Spleen (tissue), 13 donors: ENCODE measurements at places on chromosomes 11 and 22.

DNA sequence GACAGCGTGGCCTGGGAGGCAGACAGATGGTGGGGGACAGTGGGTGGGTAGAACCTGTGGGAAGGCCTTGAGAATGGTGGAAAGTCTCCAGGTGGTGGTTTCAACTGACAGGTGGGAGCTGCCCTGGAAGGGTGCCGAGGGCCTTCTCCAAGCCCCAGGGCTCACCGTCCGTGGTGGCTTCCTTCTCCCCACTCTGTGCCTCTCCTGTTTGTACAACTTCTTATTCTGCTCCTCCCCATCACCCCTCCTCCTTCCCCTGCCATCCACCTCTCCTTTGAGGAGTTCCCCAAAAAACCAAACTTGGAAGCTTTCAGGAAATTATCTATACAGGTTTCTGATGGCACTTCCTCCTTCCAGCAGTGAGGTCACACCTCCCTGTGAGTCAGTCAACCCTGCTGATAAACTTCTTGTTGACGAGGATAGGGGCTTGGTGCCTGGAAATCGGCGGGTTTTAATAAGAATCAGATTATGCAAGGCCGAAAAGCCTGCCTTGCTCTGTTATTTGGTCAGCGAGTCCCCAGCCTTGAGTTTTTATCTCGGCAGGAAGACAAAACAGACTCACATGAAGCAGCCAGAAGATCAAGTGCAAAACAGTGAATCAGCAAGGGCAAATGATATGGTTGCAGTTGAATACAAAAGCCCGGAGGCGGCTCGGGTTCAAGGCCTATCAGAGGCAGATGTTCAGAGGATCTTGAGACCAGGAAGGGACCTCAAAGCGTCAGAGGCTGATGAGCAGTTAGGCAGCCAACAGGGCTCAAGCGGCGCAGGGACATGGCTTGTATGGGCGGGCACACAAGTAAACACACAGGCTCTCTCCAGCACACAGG is 9.5 kb upstream of the ST3GAL4 start:
- peak; percentile 90 for DNase-seq

DNA sequence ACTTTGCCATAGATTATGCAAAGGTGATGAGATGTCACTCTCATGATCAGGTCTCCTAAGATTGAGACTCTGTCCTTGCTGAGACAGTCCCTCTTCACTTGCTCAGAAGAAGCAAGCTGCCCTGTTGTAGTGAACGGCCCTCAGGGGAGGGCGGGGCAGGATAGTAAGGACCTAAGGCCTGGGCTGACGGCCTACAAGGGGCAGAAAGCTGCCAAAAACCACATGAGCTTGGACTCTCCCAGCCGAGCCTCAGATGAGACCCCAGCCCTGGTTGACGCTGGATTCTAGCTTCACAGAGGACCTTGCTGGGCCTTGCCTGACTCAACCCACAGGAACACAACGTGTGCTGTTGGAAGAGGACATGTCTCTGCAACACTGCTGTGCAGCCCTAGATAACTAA is 1182.5 kb downstream of the TBC1D22A start:
- no peak for DNase-seq

DNA sequence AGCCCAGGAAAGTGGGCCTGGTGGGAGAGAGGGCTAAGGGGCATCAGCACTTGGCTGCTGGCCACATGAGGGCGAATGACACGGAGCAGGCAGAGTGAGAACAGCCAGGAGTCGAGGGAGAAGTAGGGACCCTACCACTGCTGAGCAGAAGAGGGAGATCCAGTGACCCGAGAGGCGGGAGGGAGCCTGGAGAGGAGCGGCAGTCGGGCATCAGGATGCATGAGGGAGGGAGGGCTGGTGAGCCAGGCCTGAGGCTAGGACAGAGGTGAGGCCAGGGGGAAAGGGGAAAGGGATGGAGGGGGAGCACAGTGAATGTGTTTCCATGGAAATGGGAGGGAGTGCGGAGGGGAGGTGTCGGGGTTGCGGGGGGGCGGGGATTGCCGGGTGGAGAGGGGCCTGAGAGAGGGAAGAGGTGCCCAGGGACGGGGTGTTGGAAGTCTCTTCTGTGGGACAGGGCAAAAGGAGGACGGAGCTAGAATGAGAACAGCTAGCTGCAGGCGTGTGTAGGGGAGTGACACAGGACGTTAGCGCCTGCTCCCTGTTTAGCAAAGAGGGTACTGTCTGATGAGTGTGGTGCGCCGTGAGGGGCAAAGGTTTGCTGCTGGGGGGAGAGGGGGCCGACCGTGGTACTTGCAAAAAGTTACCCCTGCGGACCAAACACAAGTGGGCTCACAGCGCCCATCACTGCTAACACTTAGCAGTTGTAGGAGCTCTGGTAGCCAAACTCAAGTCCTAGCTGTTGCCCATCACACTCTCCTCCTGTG is 37.1 kb upstream of the WNT11 start:
- DNase-seq: peak; percentile 54

DNA sequence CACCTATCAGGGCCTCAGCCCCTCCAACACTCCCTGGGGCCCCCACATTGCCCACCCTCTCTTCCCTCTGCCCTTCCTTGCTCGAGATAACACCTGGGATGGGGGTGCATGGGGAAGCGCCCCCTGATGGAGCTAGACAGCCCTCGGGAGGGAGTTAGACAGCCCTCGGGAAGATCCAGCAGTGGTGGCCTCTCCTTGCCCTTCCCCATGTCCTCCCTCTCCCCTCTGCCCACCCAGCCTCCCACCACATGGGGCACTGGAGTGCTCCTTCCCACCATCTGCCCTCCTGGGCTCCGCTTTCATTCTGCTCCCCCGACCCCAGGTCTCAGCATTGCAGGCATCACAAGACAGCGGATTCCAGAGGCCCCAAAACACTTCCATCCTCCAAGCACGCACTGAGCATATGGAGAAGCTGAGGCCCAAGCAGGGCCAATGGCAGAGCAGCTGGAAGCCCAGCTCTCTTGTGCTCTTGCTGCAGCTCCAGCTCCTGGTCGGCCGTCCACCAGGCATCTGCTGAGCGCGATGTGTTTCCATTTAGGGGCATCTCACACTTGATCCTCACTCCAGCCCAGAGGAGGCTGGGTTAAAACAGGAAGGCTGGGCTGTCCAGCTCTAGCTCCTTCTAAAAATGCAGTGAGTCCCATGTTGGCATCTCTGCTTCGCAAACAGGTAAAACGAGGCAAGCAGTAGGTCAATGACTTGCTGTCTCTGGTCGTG is 65.6 kb downstream of the IGLL1 start:
- no peak for DNase-seq

DNA sequence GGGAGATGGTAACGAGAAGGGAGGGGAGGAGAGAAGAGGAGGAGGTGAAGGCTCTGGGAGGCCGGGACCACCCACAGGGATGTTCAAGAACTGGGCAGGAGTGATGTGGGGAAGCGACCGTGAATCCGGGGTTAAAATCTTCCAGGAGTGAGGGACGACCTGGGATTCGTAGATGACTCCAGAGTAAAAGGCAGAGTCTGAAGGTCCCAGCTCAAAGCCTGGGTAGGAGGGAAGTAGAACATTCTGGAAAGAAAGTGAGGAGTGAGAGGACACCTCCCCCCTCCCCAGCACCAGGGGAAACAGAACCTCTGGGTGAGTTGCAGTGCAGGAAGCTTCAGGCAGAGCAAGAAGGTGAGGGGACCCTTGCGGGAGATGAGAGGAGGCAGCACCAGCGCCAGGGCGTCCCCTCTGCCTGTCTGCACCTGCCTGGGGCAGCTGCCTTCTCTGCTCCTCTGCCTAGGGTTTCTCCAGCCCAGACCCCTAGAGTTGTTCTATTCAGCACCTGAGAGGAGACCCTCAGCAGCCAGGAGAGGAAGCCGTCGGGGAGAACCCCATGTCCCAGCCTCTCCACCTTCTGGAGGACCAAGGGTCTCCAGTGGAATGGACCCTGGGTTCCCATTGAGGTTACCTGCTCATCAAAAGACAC is 49.7 kb downstream of the LINC01488 start:
- peak; percentile 56 for DNase-seq

DNA sequence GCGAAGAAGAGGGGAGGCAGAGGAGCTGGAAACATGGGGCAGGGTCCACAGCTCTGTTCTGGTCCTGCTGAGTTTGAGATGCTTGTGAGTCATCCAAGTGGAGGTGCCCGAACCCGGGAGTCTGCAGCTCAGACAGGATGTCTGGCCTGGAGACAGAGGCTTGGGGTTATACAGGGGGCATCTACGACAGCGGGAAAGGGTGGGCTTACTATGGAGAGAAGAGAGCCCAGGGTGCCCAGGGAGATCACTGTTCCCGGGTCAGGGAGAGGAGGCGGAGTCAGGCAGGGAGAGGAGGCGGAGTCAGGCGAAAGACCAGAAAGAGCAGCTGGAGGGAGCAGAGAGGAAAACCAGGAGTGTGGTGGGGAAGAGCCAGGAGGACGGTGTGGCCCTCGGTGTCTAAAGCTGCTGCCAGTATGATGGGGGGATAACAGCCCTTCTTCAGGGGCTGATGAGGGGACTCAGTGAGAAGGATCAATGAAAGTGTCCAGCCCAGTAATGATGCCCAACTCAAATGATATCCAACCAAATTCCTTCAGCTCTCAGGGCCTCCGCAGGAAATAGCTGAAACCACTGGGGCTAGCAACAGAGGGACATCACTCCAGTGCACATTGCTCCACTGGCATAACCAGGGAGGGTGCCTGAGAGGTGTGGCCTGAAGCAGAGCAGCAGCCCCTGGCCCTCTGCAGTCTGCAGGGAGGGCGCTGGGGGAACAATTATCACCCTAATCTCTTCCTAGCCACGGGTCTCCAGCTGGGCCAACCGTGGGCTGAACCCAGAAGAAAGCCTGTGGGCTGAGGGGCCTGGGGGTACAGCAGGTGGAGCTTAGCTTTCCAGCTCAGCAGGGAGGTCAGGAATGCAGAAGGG is 2.6 kb upstream of the LTBP3 start:
- no peak for DNase-seq

GRCh38 chr11:129279326-129280026 is 87.4 kb upstream of the ARHGAP32 start:
- peak; percentile 94 for DNase-seq
